ENCODE measurements at places on chromosomes 6 and 20. TPM values are rescaled to one million over a fixed set of nuclear protein-coding genes. Genes with fewer than 3 reads are reported as not detected.
A peak's percentile ranks its signal among the peaks of the same experiment; 100 is the strongest.

DNA sequence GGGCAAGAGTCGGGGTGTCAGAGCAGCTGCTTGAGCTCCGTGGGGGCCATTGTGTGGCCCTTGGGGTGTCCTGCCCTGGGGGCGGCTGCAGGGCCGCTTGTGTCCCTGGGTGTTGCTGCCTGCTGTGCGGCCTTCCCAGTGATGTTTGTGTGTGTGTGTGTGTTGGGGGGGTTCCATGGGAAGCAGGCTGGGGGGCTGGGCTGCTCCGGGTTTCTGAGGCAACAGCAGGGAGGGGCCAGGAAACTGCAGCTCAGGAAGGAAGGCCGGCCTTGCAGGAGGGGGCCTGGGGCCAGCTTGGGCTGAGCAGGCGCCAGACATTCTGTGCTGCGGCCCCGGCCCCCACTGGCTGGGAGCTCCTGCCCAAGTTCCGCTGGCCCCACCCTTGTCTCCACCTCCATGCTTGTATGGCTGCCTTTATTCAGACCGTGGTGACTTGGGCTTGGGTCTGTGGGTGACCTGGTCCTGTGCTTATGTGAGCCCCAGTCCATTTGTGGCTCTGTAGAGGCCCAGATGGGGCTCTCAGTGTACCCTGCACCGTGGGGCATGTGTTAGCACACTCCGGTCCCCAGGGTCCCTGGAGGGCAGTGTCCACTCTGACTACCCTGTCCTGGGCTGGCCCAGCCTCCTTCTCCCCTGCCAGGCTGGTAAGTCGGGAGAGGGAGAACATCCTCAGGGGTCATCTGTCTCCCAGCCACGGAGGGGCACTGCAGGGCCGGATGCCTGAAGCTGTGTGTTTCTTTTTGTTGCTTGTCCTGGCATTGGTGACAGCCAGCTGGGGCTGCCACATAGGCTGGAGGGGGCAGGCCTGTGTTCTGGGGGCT lies 4.6 kb upstream of the SOX18 start:
- DNase-seq: peak; percentile 71

Gene FLRT3
- 6.3 TPM for total RNA-seq

Gene RAB5IF
- total RNA-seq: 112 TPM

Gene RUNX2
- 1.8 TPM for total RNA-seq

DNA sequence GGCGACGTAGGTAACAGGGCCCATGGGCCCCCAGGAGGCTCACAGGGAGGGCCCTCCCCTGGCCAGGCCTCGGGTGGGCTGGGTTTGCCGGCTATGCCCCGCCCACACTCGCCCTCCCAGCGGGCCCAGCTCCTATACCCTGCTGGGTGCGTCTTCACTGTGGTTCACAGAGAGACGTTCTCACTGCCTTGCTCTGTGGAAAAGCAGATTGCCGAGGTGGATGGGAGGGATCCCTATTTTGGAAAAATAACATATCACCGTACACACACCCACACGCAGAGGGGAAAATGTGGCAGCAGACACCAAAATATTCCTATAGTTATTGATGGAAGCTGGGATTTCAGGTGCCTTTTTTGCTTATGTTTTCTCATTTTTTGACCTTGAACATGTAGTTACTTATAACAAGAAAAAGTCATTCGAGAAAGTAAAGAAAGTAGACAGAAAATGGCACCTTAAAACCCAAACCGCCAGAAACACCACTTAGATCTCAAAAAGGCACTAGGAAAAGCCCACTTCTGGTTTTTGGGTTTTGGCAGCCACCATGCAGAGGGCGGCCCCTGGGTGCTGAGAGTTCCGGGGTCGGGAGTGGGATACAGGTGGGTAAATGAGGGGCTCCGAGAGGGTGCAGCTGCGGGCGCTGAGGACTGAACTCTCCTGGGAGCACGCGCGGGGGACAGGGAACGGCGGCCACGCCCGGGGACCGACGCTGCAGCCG lies 49.4 kb downstream of the TMEM242 start:
- peak; percentile 45 for DNase-seq

DNA sequence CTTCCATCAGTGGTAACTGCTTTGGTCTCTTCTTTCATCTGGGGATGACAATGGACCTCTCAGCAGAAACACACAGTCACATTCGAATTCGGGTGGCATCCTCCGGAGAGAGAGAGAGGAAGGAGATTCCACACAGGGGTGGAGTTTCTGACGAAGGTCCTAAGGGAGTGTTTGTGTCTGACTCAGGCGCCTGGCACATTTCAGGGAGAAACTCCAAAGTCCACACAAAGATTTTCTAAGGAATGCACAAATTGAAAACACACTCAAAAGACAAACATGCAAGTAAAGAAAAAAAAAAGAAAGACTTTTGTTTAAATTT lies 6.1 kb downstream of the EDN1 start:
- DNase-seq: no peak

GRCh38 chr6:125274935-125275334 lies 26.8 kb downstream of the HDDC2 start:
- DNase-seq: no peak

- DNase-seq: no peak
These were observed 167.5 kb upstream of the PLCB4 start for GRCh38 chr20:8901237-8902025.

GRCh38 chr6:27839626-27840475 lies 72.3 kb downstream of the OR2B2 start:
- no peak for DNase-seq

DNA sequence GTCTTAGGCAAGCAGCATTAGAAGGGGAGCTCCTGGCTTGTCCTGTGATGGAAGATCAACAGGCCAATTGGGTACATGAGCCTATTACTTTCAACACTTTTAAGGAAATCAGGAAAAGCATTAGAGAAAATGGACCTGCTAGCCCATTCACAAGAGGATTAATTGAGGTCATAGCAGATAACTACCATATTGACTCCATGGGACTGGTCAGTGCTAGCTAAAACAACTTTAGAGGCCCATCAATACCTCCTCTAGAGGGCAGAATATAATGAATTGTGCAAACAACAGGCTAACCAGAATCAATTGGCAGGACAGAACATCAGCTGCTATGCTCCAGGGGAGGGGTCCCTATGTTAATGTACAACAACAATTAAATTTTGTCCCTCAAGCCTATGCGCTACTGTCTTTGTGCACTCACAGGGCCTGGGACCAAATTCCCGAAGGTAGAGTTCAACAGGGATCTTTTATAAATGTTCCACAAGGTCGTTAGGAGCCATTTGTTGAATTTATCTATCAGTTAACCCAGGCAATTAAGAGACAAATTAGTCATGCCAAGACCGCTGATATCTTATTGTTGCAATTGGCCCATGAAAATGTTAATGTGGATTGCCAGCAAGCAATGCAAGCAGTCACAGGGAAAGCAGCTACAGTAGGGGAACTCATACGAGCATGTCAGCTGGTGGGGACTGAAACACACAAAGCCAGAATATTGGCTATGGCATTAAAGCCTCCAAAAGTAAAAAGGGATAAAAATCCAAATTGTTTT lies 106.6 kb upstream of the BTN3A2 start:
- no peak for DNase-seq

GRCh38 chr6:31851485-31851832 lies 11.2 kb downstream of the NEU1 start:
- no peak for DNase-seq

Gene SAMD5
- 4.7 TPM for total RNA-seq

- no peak for DNase-seq
These were observed 75.8 kb downstream of the ADGRB3 start for GRCh38 chr6:68710916-68711315.

- DNase-seq: no peak
These were observed 126.8 kb downstream of the MAP3K7 start for GRCh38 chr6:90460051-90460450.

Gene RIPOR3
- total RNA-seq: 11.2 TPM

Gene LZTS3
- total RNA-seq: 6.1 TPM

GRCh38 chr20:32480371-32481241 lies 104.5 kb downstream of the NOL4L start:
- no peak for DNase-seq

- no peak for DNase-seq
These were observed 173.0 kb upstream of the JAG1 start for GRCh38 chr20:10846766-10847165.

Gene MCM9
- total RNA-seq: 12.8 TPM

- DNase-seq: no peak
These were observed 6.0 kb downstream of the ENPP3 start for GRCh38 chr6:131642987-131643611.

DNA sequence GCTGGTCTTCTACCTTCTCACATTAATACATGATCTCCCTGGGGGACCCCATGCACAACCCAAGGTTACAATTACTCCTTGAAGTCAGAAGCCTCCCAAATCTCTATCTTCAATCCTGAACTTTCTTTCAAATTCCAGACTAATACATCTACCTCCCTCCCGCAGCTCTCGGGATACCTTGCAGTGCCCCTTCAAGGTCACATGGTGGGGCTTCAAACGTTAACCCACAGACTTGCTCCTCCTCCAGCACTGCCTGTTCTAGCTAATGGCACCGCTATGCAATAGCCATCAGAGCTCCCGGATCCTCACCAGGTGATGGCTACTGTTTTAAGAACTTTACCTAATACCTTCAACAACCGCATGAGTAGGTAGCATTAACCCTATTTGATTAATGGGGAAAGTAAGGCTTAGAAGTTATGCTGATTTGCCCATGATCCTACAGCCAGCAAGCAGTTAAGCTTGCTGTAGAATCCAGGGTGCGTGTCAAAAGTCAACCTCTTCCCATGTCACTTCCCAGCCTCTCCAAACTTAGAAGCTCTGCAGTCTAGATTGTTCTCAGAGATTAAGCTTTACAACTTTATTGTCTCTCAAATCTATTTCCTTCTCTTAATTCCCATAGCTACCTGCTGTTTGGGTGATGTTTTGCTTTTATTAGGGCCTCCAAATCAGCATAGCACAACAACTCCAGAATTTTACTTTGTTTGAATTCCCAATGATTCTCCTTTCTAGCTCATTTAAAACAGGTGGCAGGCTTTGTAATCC lies 44.7 kb downstream of the PLAGL1 start:
- no peak for DNase-seq

Gene AIF1
- 22.8 TPM for total RNA-seq

DNA sequence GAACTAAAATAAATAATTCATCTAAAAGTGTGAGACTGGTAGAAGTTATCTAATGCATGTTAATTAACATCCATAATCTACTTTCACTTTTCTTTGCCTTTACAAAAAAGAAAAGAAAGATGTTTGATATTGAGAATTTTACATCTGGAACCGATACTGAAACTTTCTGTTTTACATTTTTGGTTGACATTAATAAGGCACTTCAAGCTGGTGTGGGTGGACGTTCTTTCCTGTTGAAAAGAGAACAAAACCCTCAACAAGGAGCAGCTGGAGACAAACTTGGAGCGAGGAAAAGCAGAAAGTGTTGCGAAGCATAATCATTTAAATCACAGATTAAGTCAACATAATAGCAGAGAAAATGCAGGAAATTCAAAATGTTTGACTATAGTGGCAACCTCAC lies 575.2 kb upstream of the ADGRB3 start:
- DNase-seq: no peak

- no peak for DNase-seq
These were observed 62.4 kb downstream of the ARID1B start for GRCh38 chr6:156839591-156840001.

Gene APCDD1L
- total RNA-seq: not detected

- DNase-seq: no peak
These were observed 38.2 kb downstream of the MBOAT1 start for GRCh38 chr6:20173833-20174792.

GRCh38 chr6:167748046-167748445 lies 78.7 kb upstream of the AFDN start:
- DNase-seq: no peak

DNA sequence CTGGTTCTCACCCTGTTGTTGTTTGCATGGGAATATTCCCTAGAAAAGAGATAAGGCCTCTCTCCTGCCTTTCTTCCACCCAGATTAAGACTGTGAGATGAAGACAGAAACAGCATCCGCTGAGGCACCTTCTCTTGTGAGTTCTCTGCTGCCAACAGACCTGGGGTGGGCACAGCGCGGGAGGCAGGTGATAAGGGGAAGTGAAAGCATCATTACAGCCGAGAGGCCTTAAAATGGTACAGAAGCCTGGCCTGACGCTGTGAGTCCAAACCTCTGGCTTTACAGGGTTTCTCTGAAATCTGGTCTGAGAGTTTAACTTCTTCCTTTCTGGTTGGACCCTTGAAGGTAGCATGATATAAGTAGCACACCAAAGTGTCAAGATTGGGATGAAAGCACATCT lies 21.0 kb upstream of the IYD start:
- no peak for DNase-seq

Measured in endothelial cell (in vitro differentiated cells).